Epithelial cell of proximal tubule (primary cell): ENCODE measurements at places on chromosomes 13 and 19. TPM values are rescaled to one million over a fixed set of nuclear protein-coding genes. Genes with fewer than 3 reads are reported as not detected.

GRCh38 chr13:109480011-109480955 is 306.1 kb downstream of the IRS2 start:
- no peak for DNase-seq

The GFY gene
- not detected in 2 replicates for total RNA-seq

DNA sequence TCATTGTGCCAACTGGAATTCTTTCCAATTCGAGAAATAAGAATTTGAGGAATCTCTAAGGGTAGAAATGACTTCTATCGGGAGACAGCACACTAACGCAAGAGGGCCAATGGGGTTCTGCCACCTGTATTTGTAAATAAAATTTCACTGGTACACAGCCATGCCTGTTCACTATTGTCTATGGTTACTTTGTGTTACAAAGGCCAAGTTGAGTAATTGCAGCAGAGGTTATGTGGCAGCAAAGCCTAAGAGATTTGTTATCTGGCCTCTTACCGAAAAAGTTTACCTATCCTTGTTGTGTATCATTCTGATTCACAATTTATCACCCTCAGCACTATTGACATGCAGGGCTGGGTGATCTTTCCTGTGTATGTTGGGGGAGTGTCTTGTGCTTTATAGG is 278.0 kb downstream of the KLF5 start:
- no peak for DNase-seq

DNA sequence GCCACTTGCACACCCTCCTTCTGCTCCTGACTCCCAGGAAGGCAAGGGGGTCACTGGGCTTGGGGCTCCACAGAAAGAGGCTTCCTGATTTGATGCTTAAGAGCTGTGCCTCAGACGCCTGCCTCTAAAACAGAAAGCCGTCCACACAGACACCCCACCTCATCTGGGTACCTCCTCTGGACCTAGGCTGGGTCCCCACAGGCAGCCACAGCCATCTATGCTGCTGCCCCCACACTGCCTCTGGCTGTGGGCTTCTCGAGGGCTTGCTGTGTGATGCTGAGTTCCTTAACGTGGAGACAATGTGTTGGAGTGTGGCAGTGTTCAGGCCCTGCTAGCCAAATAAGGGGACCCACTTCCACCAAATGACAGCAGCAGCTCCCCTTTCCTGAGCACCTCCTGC is 8.5 kb upstream of the ZSCAN22 start:
- DNase-seq: no peak

The FCAR gene
- not detected in 2 replicates for total RNA-seq

The FREM2 gene
- 1.0 and 3.7 TPM in 2 replicates for total RNA-seq

GRCh38 chr19:23971598-23971997 is 56.9 kb downstream of the ZNF726 start:
- DNase-seq: no peak

The HIPK4 gene
- not detected in 2 replicates for total RNA-seq

DNA sequence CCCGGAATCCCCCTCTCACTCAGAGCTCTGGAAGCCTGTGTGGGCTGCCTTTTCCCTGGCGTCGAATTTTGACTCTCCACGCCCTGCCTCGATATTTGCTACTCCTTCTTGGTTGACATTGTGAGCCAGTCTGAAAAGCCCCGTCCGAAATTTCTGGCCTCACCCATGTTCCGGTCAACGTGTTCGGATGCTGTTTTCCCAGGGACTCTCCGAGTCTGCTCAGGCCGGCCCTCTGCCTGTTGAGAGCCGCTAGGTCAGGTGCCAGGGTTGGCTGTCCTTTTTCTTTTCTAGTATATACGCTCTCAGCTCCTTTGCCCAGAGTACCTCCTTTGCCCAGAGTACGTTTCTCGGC is 6.8 kb upstream of the DGKH start:
- no peak for DNase-seq

The PSPN gene
- 0.58 and 5.2 TPM in 2 replicates for total RNA-seq

- DNase-seq: no peak
Observed at GRCh38 chr19:1213391-1214286, 8.1 kb downstream of the STK11 start.

- DNase-seq: no peak
Observed at GRCh38 chr13:102651892-102652291, 43.0 kb downstream of the METTL21C start.

DNA sequence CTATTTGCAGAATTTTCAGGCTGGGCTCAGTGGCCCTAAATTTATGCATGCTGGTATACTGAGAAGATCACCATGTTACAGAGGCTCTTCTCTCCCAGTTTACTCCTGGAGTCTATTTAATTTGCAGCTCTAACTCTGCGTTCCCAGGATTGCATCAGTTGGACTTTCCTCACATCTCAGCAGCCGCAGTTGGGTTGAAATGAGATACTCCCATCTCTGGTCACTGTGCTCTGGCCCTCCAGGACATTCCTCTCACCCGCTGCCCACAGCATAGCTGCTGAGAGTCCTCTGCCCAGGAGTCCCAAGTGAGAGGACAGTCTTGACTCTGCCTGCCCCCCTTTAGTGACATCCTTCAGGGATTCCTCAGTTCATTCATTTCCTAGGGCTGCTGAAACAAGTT is 150.9 kb downstream of the LACC1 start:
- no peak for DNase-seq

The ZNF44 gene
- 2.4 and 8.2 TPM in 2 replicates for total RNA-seq

The KBTBD7 gene
- total RNA-seq: 1.4 and 2.8 TPM in 2 replicates

- DNase-seq: no peak
Observed at GRCh38 chr19:55642153-55643002, 1.1 kb upstream of the ZNF581 start.

- no peak for DNase-seq
Observed at GRCh38 chr13:49502954-49503353, 7.2 kb downstream of the PHF11 start.

- DNase-seq: no peak
Observed at GRCh38 chr19:1560286-1560882, 7.7 kb downstream of the MEX3D start.

GRCh38 chr13:40079721-40080120 is 424.3 kb downstream of the COG6 start:
- DNase-seq: no peak

DNA sequence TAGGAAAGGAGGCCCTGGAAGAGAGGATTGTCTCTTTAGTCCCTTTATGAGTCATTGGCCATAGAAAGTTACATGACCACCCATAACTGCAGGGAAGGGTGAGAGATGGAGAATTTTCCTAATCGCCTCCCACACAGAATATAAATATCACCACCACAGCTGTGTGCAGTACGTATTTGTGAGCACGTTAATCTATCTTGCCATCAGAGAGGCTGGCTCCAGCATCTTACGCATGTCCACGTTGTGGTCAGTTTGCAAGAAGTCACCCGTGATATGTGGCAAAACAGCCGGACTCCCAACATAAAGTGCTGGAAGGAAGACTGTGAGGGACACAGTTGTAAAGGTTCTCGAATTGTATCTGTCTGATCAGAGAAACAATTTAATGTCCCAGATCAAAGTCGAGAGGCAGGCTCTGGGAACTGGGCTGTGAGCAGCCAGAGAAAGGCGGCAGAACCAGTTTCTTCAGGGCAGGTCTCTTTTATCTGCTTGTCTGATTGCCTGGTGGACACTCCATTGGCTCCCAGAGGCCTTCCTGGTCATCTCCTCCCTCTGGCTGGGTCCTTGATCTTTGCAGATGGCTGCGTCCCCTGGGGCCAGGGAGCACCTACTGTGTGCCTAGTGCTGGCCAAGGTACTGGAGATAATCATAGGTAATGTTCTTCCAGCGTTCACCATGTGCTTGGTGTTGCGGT is 74.9 kb downstream of the SIPA1L3 start:
- no peak for DNase-seq

- DNase-seq: no peak
Observed at GRCh38 chr13:68050761-68051160, 820.6 kb upstream of the PCDH9 start.

DNA sequence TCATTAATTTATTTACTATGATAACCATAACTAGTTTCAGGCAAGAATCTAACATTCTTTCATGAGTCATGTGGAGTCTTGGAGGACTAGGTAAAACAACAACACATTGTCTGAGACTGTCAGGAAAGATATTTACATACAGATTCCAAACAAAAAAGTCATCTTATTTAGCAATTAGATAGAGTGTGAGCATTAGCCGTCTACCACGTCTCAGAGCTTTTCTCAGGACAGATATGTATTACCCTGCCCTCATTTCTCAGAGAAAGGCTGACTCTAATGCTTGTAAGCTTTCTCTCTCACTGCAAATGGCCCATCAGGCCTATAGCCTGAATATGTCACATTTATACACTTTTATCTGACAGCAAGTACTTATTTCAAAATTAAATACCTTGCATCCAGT is 312.1 kb upstream of the PCDH20 start:
- no peak for DNase-seq

DNA sequence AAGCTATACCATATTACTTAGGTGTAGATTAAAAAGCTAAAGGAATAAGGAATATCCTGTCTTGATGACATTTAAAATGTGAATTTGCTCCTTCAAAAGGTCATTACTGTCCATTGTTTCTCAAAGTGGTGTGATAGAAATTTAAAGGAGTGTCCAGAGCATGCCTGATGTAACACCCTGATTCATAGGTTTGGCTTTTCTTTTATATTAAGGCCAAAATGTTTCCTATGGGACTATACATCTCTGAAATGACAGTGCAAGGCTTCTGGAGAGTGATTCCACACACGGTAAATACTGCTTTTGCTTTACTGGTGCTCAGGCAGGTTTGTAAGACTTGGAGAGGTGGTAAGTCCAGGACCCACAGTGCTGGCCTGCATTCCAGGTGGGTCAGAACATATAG is 289.9 kb downstream of the RFC3 start:
- no peak for DNase-seq

DNA sequence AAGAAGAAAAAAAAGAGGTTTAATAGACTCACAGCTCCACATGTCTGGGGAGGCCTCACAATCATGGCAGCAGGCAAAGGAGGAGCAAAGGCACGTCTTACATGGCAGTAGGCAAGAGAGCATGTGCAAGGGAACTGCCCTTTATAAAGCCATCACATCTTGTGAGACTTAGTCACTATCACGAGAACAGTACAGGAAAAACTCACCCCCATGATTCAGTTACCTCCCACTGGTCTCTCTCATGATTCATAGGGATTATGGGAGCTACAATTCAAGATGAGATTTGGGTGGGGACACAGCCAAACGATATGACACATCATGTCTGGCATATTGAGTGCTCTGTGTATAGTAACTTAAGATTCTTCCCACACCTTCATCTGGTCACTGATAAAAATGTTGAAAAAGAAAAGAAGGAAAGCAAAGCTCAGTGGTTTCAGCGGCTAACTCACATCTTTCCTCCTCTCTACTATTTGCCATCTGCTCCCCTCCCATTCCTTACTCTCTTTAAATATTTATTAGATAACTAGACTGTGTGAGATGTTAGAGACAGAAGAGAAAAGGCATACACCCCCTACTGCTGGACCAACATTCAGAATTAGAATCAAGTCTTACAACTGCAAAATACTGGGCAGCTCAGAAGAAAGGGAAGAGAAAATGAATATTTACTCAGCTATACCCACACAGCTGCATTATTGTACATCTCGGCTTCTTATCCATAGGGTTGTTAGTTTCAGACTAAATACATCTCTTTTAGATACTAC is 60.1 kb upstream of the AKAP11 start:
- DNase-seq: peak; percentile 10

DNA sequence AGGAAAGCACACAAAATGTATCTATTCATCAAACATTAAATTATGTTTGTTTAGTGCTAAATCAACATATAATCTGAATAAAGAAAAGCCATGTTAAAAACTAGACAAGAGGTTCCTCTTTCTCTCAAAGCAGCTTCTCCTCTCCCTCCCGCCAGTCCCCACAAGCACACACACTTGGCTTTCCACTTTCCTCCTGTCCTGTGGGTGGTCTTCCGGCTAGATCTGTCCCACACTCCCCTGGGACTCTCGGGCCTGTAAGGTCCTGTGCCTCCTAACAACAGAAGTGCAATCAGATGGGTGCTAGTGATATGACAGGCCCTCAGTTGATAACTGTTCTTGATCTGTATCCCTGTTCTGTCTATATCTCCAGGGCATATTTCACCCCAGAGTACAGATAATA is 45.6 kb upstream of the RAP2A start:
- DNase-seq: no peak

GRCh38 chr13:60441761-60442160 is 44.7 kb downstream of the TDRD3 start:
- no peak for DNase-seq
